ENCODE measurements at places on chromosomes 2 and 18. TPM values are rescaled to one million over a fixed set of nuclear protein-coding genes. Genes with fewer than 3 reads are reported as not detected.

Gene EMILIN1
- 0.89 TPM for total RNA-seq

Gene GREB1L
- total RNA-seq, result not detected

Gene MATN3
- total RNA-seq, result not detected

Gene NT5C1B
- not detected for total RNA-seq

Gene LIMS1
- total RNA-seq, result 59.4 TPM

Gene CREG2
- total RNA-seq, result not detected

Gene CROCC2
- not detected for total RNA-seq

Gene LHCGR
- not detected for total RNA-seq

Gene TEX261
- total RNA-seq, result 95.4 TPM

Gene DNAH6
- total RNA-seq, result 0.24 TPM

GRCh38 chr18:69216321-69216720 is 184.4 kb upstream of the DOK6 start:
- no peak for DNase-seq

- DNase-seq, result no peak
Measured at GRCh38 chr2:204625135-204625534, 79.9 kb downstream of the PARD3B start.

GRCh38 chr2:218605432-218605831 is 2.3 kb upstream of the PLCD4 start:
- DNase-seq, result no peak

GRCh38 chr2:118530976-118531375 is 316.5 kb downstream of the EN1 start:
- DNase-seq, result no peak

- DNase-seq, result no peak
Measured at GRCh38 chr2:208929139-208929864, 494.5 kb upstream of the MAP2 start.

GRCh38 chr2:151478011-151478410 is 68.3 kb downstream of the RIF1 start:
- no peak for DNase-seq

DNA sequence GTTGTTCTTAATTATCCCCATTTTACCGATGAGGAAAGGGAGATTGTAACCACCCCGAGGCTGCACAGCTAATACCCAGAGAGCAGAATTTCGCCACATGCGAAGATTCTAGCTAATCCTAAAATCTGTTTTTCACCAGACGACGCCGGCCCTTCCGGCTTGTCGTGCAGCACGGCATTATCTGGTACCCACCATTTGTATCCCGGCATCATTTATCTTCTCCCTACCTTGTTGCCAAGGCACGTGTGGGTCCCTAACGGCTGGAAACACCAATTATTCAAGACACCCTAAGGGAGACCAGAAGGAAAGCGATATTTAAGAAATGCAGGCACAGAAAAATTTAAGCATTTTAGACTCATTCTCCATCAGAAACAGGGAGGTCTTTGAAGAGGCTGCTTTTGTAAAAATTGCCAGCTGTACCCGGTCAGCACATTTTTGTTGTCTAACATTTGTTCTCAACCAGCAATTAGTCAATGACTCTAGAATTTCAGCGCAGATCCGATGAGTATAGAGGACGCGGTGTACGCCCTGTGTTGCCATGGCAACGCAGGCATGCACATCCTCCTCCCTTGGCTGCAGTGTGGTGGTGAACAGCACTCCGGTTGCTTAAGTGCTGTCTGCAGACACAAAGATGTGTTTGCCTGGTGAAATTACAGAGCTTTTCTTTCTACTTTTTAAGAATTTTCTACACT is 111.6 kb downstream of the AGAP1 start:
- peak; percentile 33 for DNase-seq

DNA sequence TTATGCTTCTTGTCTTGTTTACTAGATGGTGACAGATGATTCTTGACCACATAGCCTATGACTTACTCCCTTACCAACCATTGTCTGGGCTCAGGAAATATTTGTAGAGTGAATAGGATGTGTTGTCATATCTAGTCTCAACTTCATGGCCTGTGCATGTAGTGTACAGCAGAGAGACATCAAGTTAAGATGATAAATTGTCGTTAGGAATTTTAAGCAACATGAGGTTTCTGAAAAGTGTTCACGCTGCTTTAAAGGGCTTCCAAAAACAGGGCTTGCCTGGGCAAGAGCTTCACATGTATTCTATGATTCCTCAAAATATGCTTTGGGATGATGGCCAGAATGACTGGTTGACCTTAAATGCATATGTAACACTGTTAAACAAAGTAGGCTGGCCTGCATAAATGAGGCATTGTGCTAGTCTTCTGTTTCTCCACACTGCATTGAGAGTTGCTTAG is 424.0 kb downstream of the RND3 start:
- DNase-seq, result no peak

DNA sequence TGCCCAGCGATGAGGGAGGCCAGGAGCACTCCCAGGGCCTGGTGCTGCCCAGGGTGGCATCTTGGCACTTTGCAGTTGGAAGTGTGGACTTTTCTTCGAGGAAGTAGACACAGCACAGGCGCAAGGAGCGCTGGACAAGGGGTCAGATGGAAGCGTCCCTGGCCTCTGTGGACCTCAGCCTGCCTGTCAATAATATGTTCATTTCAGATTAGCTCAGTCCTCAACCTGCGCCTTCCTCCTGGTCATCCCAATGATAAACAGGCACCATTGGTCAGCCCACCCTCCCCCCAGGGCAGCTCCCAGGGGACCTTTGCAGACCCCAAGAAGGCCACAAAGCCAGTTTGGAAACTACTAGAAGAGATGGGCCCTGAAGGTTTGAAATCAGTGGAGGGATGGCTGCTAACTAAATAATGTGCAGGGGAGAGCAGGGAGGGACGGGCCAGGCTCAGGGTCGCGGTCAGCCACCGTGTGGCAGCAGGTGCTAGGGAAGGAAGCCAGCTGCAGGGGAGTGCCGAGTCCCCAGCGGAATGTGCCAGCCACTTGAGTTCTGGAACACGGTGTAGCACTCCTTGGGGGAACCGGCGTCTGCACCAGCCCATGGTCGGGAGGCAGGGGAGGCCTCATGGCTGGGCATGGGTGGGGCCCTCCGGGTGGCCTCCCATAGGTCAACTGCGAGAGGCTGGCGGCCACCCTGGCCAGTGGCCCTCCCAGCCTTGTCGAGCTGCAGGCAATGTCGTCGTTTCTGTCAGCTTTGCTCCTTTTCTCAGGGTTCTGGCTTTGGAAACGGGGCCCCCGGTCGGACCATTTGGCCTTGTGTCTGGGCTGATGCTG is 59.9 kb downstream of the ADI1 start:
- DNase-seq, result no peak

DNA sequence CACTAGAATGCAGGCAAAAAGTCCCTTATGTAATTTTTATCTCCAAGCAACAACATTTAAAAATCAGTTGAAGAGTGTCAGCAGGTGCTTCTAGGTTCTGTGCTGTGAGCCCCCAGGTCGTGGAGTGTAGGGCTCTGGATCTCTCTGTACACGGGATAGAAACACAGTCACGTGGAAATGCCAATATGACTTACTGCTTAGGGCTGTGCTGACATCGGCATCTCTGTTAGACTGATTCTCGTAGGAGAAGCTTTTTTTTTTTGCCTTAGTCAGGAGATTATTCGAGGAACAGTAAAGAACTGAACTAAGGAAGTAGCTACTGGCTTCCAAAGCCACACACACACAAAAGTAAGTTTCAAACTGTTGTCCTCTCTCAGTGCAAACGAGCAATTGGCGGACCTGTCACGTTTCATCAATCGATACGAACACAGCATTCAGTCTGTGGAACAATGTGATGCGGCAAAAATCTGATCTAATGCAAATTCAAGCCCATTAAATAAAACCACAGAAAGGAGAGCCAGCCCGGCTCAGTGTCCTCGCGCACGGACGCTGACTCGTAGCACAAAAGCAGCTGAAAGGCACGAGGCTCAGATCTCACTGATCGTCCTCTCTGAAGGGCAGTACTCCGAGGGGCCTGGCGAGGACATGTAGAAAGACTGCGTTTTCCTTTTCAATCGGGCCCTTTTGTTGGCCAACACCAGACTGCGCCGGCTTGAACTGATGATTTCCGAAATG is 41.5 kb downstream of the PRELID3A start:
- no peak for DNase-seq

DNA sequence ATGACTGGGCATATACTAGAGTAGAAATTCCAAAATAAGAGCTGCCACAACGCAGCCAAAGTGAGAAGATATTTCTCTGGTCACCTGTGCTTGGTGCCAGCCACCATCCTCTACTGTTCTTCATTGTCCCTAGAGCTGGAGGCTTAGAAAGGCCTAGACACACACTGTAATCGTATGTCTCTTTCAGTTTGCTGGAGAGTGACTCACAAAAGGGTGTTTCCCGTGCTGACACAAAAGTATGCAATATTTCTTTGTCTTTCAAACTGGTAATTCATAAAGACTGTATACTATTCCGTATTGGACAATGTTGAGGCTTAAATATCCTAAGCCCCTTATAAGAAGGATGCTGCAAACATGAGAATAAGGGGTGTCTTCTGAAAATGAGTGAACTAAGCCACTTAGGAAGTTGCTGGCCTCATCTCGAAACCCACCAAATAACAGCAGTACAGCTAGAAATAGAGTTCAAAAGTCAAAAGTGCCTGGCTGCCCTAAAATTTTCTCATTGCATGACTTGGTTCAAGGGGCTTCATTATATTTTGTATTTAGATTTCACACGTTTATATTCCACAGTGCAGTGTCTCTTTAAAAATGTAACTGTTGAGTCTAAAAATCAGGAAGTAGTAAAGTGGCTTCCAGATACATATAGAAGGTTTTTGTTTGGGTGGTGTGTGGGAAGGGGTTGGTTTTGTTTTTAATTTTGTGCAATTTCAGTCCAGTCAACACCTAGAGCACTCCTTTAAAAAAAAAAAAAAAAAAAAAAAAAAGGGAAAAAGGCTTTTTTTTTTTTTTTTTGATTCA is 601.1 kb downstream of the ARHGAP15 start:
- DNase-seq, result no peak

DNA sequence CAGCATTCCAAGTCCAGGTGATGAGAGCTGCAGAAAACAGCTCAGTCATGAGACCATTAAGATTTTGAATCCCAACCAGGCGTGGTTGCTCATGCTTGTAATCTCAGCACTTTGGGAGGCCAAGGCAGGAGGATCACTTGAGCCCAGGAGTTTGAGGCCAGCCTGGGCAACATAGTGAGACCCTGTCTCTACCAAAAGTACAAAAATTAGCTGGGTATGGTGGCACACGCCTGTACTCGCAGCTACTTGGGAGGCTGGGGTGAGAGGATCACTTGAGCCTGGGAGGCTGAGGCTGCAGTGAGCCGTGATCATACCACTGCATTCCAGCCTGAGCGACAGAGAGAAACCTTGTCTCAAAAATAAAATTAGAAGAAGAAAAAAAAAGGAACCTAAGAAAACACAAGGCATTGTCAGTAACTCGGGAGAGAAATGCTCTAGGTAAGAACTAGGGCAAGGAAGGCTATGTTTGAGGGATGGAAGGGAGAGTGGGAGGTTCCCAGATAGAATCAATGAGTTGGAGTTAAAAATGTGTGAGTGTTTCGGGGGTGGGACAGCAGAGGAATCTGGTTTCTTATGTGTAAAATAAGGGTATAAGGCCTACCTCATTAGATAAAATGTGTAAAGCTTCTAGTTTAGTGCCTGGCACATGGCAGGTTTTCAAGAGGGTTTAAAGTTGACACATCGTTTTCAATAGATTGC is 23.3 kb upstream of the MTA3 start:
- DNase-seq, result no peak

GRCh38 chr2:188181067-188181838 is 110.4 kb upstream of the GULP1 start:
- DNase-seq, result no peak

DNA sequence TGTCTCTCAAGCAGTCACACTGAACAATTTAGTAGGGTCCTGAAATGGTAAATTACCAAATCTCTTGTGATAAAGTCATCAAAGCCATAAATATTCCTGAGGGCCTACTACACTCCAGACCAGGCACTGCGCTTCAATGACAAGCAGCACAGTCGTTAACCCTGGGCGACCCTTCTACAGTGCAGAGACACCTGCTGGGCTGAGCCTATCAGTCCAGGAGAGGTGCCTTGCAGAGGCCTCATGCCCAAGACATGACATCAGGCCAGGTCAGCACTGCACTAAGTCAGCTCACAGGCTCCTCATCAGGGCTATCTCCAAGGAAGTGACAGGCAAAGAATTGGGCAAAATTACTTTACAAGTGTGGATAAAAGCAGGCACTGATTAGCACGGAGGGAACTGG is 166.4 kb upstream of the EPB41L3 start:
- DNase-seq, result no peak

DNA sequence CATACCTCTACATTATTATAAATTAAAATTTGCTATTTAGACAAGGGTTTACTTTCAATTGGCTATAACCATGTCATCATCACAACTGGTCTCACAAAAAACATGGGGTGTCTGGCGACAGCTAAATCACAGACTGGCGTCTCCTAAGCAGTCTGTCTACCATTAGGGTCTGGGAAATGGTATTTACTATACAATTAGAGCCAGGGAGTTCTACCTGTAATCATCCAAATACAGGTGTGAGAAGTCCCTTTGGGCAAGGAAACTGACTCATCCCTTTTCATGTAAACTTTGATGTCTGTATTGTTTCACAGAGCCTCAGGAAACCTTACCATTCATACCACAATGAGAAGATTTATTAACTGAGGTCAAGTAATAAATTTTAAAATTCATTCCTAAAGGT is 126.7 kb downstream of the OLA1 start:
- no peak for DNase-seq

DNA sequence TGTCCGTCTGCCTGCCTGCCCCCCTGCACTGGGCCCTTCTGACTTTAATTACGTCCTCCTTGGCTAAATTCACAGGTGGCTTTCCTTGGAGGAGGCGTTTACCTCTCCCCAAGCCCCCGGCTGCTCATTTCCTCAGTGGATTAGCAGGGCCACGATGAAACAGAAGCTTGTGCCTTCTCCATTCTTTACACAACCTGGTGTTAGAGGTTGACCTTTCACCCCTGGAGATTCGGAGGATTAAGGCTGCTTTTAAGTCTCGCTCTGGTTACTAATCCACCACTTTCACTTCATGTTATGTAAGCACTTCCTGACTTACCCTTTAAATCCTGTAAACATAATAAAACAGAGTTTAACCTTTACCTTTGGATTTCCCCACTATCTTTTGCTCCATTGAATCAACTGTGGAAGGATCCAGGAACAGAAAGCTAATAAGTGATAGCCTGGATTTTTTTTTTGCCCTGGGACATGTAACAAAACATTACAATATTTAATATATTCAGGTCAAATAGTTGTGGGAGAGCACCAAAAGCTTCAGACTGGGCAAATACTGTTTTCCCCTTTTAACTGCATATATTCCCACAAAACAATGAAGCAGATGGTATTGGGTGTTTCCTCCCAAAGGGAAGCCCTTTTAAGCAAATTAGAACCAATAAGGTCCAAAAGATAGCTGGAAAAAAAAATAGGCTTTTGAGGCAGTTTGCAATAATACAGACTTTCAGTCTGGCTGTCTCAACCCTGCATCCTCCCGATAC is 370.2 kb downstream of the EN1 start:
- DNase-seq, result no peak

GRCh38 chr18:36141576-36141975 is 11.9 kb downstream of the ELP2 start:
- DNase-seq, result no peak

- DNase-seq, result no peak
Measured at GRCh38 chr2:205609113-205609512, 73.2 kb upstream of the NRP2 start.

- DNase-seq, result no peak
Measured at GRCh38 chr2:101230541-101231001, 22.1 kb upstream of the CNOT11 start.

- no peak for DNase-seq
Measured at GRCh38 chr2:179429597-179429996, 165.0 kb upstream of the SESTD1 start.

Data from CD8-positive, alpha-beta memory T cell (primary cell).